Hippocampal formation (tissue), 2 donors: ENCODE measurements at places on chromosomes 11 and 22.

- no peak for DNase-seq
Observed at GRCh38 chr11:132123449-132123848, 753.0 kb downstream of the NTM start.

GRCh38 chr22:42641801-42642413 lies 1.5 kb upstream of the ATP5MGL start:
- no peak for DNase-seq

DNA sequence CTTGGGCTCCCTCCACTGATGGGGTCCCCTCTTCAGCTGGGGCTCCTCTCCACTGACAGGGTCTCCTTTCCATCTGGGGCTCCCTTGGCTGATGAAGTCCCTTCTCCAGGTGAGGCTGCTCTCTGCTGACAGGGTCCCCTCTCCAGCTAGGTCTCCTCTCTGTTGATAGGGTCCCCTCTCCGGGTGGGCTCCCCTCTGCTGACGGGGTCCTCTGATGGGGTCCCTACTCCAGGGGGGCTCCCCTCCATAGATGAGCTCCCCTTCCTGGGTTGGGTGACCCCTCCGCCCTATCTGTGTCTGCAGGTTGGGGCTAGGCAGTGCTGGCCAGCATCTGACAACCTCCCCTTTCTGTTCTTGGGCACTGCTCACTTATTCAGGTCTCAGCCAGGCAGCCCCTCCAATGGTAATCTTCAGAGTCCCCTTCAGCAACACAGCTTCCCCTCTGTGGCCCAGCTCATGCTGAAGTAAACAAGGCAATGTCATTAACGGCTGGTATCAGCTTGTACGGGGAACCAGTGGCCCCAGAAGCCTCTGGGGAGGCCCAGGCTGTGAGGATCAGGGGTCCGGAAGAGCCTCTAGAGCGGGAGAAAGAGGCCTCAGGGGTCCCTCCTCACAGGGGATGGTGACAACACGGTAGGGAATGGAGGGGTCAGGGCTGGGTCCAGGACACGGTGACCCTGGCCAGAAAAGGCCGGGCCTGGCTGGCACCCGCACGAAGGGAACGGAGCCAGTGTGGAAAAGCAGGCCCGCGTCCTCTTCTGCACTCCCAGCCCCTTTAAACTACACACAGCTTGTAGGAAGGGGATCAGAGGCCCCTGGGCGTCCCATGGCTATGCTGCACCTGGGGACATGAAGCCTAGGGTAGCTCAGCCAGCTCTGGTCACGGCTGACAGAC lies 9.6 kb upstream of the CD81 start:
- no peak for DNase-seq

- no peak for DNase-seq
Observed at GRCh38 chr11:132093536-132094259, 723.3 kb downstream of the NTM start.

DNA sequence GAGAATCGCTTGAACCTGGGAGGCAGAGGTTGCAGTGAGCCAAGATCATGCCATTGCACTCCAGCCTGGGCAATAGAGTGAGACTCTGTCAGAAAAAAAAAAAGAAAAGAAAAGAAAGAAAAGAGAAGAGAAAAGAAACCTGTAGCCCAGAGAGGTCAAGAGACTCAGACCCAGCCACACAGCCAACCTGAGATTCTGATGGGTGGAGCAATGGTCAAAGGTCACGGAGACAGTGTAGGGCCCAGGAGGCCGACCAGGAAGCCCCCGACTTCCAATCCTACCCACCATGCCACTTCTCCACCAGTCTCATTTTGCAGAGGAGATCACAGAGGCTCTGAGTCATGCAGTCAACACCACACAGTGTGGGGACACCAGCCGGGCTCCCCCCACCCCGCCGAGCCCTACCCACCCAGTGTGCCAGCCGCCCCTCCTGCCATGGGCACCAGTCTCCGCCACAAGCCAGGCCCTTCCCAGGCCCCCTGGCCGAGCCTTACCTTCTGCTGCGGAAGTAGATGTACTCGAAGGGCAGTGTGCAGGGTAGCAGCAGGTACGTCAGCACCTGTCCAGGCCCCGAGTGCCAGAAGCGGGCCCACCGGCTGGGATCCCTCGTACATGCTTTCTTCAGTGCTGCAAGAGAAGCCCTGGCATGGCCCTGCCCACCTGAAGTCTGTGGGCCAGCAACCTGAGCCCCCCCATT lies 7.9 kb downstream of the PNPLA5 start:
- DNase-seq = no peak

DNA sequence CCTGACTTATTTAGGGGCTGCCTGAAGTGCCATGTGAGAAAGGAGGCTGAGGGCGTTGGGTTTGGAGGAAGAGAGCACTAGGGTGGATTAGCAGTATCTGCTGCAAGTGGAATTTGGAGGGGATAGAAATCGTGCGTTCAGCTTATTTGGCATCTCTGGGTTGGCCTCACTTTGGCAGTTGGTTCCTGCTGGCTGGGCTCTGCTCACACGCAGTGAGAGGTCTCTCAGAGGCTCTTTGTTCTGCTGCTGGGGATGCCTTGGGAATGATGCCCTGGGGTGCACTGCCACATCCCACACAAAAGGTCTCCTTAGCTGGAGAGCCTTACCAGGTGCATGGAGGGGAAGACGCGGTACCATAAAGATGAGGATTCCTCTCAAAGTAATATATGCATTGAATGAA lies 17.7 kb upstream of the MICAL2 start:
- DNase-seq = no peak

DNA sequence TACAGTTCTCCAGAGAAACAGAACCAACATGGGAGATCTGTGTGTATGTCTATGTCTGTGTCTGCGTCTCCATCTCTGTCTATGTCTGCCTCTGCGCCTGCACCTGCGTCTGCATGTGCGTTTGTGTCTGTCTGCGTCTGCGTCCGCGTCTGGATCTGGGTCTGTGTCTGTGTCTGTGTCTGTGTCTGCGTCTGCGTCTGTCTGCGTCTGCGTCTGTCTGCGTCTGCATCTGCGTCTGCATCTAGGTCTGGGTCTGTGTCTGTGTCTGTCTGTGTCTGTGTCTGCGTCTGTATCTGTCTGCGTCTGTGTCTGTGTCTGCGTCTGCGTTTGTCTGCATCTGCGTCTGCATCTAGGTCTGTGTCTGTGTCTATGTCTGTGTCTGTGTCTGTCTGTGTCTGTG lies 88.4 kb upstream of the SLC22A12 start:
- no peak for DNase-seq

DNA sequence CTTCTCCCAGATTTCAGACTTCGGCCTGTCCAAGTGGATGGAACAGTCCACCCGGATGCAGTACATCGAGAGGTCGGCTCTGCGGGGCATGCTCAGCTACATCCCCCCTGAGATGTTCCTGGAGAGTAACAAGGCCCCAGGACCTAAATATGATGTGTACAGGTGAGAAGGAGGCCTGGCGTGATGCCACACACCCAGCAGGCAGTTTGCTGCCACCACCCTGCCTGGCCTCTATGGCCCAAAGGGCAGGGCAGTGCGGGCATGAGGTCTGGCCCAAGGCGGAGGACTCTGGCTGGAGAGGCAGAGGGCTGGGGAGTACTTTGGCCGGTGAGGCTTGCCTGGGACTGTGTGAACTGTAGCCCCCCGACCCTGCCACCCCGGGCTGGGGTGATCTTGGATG lies 7.3 kb downstream of the ANKK1 start:
- DNase-seq = no peak

- no peak for DNase-seq
Observed at GRCh38 chr11:66133216-66133775, 63.2 kb downstream of the PACS1 start.

DNA sequence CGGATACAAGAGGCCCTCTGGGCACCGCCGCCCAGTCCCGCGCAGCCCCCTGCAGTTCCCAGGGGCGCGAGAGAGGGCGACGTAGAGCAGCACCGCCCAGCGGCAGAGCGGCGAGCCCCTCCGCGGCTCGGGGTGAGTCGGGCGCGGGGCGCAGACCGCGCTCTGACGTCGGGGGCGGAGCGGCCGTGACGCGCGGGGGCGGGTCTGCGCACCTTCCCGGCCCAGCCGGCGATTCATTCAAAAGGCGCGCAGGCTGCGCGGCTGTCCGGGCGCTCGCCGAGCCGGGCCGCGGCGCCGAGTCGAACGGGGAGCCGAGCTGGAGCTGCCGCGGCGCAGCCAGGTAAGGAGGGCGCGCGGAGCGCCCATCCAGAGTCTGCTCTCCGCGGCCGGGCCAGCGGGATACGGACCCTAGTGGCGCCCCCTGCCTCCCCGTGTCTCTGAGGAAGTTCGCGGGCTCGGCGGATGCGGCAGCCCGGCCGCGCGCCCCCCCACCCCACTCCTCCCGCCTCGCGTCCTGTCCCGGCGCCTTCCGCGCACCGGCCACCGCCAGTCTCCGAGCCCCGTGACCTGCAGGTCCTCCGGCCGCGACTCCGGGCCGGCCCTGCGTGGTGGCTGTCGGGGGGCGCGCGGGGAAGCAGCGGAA lies at the start of gene RELT:
Gene RELT, plus strand, starts transcription at position 240 of the 643 bp plus-strand sequence. CDS start 12,738 bp downstream, outside the sequence.
- DNase-seq = peak; percentile 67

DNA sequence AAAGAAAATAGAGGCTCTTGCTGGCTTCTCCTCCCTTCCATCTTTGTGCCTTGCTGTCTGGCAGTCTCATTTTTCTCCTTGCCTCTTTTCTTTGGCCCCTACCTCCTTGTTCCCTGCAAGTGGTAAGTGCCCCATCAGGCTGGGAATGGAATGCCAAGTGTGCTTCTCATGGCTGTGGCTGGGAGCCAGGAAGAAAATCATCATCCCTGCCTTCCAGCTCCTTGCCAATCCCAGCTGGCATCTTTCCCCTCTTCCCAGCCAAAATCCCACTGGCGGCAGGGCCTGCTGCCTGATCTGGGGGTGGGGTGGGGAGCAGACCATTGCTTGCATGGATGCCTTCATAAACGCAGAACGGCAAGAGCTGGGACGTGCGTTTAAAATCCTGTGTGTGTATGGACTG lies 27.0 kb upstream of the SLC25A18 start:
- peak; percentile 36 for DNase-seq

GRCh38 chr11:95795627-95796295 lies 5.5 kb downstream of the CEP57 start:
- DNase-seq = no peak

DNA sequence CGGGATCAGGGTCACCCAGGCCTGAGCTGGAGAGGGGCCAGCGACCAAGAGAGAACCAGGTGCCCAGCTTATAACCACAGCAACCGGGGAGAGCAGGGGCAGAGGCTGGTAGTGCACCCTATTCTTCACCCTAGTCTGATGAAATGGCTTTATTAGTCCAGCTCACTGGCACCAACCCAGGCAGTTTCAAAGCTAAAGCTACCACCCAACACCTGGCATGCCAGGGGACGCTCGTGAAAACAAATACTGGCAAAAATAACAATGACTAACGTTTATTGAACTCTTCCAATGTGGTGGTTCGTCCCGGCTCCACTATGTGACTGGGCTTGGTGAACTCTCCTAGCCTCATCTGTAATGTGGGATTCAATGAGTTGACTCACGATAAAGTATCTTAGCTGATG lies 30.6 kb downstream of the SCGB1A1 start:
- DNase-seq = no peak

- no peak for DNase-seq
Observed at GRCh38 chr22:45304971-45305370, 4.8 kb upstream of the FAM118A start.

DNA sequence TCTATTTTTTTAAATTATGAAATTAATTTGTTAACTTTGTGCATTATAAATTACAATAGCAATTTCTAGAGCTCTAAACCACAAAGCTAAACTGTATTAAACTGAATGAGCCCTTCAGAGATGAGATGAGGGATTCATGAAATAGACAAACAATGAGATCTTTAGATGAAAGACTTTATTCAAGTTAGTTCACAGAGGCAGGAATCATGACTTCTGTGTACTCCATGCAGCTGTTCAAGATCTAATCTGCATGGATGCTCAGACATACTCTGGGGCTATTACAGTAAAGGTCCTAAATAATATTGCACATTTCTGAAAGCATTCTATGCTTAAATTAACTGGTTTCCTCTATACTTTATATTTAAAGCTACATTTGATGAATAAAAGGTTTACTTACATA lies 122.7 kb downstream of the FCHSD2 start:
- peak; percentile 93 for DNase-seq

GRCh38 chr11:76056876-76057275 lies 149.4 kb downstream of the WNT11 start:
- no peak for DNase-seq

- DNase-seq = no peak
Observed at GRCh38 chr22:35394011-35394312, 6.0 kb upstream of the MCM5 start.

DNA sequence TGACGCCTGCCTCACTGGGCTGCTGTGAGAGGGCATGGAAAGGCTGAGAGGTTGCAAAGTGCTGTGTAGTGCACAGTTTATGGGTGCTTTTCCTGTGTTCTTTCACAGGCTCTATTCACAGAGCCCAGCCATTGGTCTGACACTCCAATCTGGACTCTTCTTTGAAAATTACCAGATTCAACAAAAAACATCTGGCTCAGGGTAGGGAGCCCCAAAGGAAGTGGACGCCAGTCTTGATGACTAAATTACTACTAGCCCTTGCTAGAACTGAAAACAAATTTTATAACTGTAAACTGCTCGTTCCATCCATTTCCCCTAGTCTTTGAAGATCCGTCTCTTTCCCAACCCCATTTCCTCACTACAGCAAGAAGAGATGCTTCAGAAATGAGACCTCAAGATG lies 178.6 kb downstream of the TENM4 start:
- no peak for DNase-seq

GRCh38 chr11:104837969-104838639 lies 60.2 kb downstream of the CASP12 start:
- no peak for DNase-seq

DNA sequence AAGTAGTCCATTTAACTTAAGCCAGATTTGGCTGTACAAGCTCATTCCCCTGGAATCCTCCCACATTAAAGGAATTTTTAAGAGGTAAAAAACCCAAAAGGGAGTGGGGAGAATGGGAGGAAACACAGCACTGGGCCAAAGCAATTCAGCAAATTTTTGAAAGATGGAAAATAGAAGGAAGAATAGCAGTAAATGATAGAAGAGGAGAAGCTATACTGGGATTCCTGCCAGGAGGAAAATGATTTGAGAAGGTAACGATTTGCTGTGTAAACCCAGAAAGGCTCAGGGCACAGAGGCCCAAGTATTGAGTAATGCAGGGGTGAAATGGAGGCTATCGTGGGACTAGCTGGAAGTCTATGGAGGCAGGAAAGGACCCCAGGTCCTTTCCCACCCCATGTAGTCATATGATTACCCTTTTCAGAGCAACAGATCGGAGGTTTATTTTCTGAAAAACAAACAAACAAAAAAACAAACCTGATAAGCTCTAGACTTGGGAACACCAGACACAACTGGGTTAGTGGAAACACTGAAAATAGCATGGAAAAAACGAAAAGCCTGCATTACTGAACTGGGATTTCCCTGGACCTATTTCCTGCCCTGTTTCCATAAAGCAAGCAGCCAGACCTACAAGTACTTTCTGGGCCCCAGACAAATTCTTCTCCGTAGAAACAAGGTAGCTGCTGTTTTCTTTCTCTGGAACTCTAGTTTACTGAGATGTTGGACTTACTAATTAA lies 140.0 kb downstream of the SWAP70 start:
- no peak for DNase-seq
